Muscle of leg (tissue), 16 donors: ENCODE measurements at places on chromosomes 16 and 17.

GRCh38 chr17:73091770-73092522 is 542 bp downstream of the SLC39A11 start:
- DNase-seq: peak; percentile 51

- DNase-seq: peak; percentile 42
These were observed 75.8 kb upstream of the CNTNAP4 start for GRCh38 chr16:76201385-76201784.

GRCh38 chr17:66548158-66548557 is 245.7 kb downstream of the PRKCA start:
- DNase-seq: no peak

- DNase-seq: peak; percentile 78
These were observed 80.8 kb upstream of the DYNLRB2 start for GRCh38 chr16:80459966-80460365.

- no peak for DNase-seq
These were observed 87.8 kb upstream of the NLRP1 start for GRCh38 chr17:5672141-5672540.

DNA sequence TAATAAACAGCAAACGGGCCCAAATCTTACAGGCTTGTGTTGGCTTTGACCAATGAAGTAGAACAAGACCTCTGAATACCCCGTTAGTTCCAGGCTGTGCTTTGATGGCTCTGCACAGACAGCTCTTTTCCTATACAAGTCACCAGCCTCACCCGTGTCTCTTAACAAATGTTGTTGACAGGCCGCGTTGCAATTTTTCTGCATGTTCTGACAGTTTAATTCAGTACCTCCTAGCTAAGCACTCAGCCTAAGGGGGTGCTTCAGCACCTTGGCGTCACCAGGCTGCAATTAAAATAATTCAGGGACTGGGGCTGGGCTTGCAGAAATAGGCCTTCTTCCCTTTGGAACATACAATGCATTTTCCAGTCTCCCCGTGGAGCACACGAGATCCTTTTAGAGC is 500.1 kb downstream of the MAF start:
- DNase-seq: no peak

DNA sequence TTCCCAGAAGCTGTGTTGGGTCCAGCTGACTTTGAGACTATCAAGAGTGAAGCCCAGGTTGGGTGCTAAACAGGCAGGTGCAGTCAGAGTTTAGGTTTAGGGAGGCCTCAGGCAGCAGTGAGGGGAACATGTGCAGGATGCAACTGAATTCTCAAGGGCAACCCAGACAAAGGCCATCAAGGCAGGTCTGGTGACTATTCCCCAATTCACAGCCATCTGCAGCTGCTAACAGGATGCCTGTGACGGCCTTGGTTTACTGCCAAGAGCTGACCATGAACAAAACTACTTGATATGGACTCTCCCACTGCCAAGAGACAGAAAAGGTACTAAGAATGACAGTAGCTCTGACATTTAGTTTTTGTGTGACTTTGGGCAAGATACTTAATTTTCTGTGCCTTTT is 45.2 kb upstream of the BCAR1 start:
- peak; percentile 82 for DNase-seq

DNA sequence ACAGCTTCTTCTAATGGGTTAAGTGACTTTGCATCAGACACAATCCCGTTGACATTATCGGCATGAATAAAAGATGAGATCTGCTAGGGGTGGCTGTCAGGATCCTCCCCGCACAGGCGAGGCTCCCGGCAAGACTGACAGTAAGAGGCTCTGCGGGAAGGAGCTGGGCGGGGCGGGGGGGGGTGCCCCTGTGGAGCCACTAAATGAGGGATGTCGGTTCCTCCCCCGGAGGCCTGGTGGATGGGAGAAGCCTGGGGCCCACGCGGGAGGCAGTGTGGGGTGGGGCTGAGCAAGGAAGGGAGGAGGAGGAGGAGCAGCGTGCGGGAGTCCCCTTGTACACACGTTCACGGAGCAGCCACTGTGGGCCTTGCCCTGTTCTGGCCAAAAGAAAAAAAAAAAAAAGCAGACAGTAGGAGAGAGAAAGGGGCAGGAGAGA is 190.9 kb upstream of the GSE1 start:
- no peak for DNase-seq

- peak; percentile 61 for DNase-seq
These were observed 41.1 kb downstream of the MYO18A start for GRCh38 chr17:29138971-29139691.

- no peak for DNase-seq
These were observed 166.8 kb upstream of the CHMP6 start for GRCh38 chr17:80824549-80825470.

DNA sequence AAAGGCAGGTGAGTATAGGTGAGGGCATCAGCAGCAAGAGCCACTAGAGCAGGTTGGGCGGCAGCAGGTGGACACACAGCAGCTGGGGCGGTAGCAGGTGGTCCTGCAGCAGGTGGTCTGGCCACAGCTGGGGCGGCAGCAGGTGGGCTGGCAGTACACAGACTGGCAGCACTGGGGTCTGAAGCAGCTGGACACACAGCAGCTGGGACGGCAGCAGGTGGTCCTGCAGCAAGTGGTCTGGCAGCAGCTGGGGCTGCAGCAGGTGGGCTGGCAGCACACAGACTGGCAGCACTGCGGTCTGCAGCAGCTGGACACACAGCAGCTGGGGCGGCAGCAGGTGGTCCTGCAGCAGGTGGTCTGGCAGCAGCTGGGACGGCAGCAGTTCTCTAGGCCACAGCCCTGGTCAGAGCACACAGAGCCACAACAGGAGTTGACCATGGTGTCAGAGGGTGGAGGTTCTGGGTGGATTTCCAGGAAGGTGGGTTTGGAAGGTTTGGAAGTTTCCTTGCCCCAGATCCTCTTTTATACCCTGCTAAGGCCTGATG is at the start of gene KRTAP4-2:
Gene KRTAP4-2 (minus strand): TSS at position 495 of the 545 bp plus-strand sequence. CDS start 57 bp downstream, at position 438.
- DNase-seq: no peak

- DNase-seq: no peak
These were observed 695 bp upstream of the TMEM204 start for GRCh38 chr16:1532771-1533170.

GRCh38 chr17:55664287-55664686 is 58.4 kb downstream of the TMEM100 start:
- DNase-seq: no peak

DNA sequence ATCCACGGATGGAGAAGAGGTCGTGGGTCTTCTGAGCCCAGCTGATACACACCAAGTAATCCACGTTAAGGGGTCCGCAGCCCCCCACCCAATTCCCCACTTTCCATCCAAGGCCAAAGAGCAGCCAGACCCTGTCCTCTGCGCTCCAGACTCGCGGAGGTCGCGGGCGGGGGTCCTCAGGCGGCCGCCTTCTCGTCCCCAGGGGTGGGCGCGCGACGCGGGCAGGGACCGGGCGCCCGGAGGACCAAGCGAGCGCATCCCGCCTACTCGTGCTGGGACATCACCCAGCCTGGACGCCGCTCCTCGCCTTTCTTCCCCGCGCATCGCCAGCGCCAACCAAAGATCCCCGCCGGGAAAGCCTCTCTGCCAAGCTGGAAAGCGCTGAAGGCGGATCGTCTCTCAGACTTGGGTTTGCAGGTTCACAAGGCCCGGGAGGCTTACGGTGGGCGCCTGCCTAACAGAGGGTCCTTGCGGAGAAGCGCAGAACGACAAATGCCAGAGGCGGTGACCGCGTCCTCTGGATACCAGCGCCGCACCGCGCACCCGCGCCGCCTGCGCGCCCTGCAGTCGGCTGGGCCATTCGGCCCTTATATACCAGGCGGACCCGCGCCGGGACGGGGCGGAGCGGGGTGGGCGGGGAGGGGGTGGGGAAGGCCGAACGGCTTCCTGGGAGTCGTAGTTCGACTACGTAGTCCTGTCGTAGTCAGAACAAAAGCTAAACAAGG is 471.6 kb downstream of the SOX9 start:
- peak; percentile 86 for DNase-seq

GRCh38 chr17:68422821-68423220 is 34.5 kb downstream of the WIPI1 start:
- no peak for DNase-seq

DNA sequence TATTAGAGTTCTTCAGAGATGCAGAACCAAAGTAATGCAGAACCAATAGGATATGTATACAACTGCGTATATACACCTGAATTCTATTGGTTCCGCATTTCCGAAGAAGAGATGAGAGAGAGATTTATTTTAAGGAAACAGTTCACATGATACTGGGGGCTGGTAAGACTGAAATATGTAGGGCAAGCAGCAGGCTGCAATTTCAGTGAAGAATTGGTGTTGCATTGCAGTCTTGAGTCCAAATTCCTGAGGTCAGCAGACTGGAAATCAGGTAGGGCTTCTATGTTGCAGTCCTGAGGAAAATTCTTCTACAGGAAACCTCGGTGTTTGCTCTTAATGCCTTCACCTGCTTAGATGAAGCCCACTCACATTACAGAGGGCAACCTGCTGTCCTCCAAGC is 128.2 kb upstream of the MED13 start:
- no peak for DNase-seq

DNA sequence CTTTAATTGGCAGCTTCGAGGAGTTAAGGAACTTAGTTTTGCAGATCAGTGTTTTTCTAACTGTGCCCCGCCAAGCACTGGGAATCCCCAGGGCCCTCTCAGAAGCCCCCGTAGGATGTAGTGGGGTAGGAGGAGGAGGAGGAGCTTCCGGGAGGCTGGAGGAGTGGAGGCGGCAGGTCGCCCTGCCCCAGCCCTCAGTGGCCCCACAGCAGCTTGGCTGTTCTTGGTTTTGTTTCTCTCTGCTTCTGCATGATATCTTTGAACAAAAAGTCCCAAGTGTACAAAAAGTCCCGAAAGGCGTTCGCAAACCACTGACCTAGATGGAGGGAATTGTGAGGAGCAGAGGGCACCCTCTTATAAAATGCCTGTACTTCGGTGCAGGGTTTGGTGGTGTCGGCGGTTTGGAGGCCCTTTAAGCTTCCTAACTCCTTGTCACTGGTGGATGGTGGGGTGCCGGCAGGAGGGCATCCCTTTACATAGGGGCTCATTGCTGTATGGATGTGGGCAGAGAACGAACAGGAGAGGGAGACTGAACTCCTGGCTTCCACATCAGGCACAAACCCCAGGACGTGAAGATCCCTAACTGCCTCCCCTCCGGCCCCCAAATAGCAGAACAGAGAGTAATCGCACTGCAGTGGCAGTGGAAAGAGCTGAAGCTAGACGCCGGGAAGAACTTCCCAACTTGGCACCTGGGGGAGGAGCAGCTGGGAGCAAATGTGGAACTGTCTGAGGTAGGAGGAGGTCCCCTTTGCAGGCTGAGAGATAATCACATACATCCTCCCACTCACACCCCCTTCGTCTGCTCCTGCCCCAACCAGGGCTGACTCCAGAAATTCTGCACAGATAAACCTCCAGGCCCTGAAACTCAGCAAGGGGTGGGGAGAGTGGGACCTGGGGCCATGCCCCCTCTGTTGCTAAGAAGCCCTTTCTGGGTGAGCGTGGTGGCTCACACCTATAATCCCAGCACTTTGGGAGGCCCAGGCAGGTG is 20.1 kb downstream of the EPOP start:
- no peak for DNase-seq

GRCh38 chr16:56635441-56635967 is 3.0 kb upstream of the MT1A start:
- DNase-seq: no peak

- no peak for DNase-seq
These were observed 229.4 kb downstream of the CCDC182 start for GRCh38 chr17:57515662-57516211.
